ENCODE measurements at places on chromosomes 2 and 18.

DNA sequence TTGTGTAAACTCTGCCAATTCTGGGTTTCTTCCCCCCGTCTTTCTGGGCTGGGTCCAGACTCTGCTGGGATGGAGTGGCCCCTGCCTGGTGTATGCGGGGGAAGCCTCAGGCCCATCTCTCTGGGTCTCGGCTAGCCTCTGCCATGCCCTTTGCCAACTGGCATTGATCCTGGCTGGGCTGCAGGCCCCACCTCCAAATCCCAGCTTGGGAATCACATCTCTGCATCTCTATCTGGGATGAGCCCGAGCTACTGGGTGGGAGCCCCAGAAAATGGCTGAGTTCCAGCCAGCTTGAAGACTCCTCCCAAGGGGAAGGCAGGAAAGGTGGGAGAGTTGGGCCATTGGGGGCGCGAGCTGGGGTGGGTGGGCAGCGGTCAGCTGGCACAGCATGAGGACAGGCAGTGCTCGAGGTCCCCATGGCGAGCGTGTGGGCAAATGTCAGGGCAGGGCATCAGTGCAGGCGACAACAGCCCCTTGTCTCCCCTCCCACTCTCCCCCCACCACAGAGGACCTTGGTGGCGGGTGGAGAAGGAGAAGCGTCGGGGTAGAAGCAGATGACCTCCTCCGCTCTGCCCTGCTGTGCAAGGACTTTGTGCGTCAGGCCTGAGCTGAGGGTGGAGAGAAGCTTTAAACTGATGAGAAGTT, 139.4 kb downstream of the ASB1 start:
- H3K4me1 ChIP-seq = no peaks in the 10 kb centered on the region
- H3K27me3 ChIP-seq = no peaks in the 10 kb centered on the region
- H3K27ac ChIP-seq = no peak overlapping the region
- H3K4me3 ChIP-seq = no peak overlapping the region
- no peak for DNase-seq

GRCh38 chr18:12645751-12646203, 12.1 kb downstream of the SPIRE1 start:
- DNase-seq = no peak
- peaks cover 2% of the 10 kb centered on the region for H3K27me3 ChIP-seq
- no peaks in the 10 kb centered on the region for H3K36me3 ChIP-seq
- peaks cover 5% of the 10 kb centered on the region for H3K4me1 ChIP-seq

- peaks cover 10% of the 10 kb centered on the region for H3K4me1 ChIP-seq
- no peak overlapping the region for H3K4me3 ChIP-seq
- peaks cover 8% of the 10 kb centered on the region for H3K36me3 ChIP-seq
- H3K27ac ChIP-seq = no peak overlapping the region
Observed at GRCh38 chr2:127347734-127348392, 39.9 kb downstream of the MAP3K2 start.

DNA sequence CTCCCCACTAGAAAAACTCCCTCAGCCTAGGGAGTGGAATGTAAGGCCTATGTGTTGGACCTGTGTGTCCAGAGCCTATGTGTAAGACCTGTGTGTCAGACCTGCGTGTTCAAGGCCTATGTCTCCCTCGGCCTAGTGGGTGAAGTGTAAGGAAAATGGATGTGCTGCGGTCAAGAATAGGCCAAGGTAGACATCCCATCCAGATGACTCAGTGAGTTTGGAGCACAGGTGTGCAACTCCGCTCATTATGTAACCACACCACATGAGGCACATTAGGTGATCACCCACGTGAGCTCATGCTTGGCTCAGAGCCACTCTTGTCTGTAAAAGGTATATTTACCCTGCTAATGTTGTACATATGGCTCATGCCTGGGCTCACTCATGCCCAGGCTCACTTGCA, 565.3 kb upstream of the CRIM1 start:
- no peaks in the 10 kb centered on the region for H3K36me3 ChIP-seq
- no peak for DNase-seq
- no peaks in the 10 kb centered on the region for H3K4me1 ChIP-seq
- H3K27ac ChIP-seq = no peak overlapping the region
- no peak overlapping the region for H3K4me3 ChIP-seq

DNA sequence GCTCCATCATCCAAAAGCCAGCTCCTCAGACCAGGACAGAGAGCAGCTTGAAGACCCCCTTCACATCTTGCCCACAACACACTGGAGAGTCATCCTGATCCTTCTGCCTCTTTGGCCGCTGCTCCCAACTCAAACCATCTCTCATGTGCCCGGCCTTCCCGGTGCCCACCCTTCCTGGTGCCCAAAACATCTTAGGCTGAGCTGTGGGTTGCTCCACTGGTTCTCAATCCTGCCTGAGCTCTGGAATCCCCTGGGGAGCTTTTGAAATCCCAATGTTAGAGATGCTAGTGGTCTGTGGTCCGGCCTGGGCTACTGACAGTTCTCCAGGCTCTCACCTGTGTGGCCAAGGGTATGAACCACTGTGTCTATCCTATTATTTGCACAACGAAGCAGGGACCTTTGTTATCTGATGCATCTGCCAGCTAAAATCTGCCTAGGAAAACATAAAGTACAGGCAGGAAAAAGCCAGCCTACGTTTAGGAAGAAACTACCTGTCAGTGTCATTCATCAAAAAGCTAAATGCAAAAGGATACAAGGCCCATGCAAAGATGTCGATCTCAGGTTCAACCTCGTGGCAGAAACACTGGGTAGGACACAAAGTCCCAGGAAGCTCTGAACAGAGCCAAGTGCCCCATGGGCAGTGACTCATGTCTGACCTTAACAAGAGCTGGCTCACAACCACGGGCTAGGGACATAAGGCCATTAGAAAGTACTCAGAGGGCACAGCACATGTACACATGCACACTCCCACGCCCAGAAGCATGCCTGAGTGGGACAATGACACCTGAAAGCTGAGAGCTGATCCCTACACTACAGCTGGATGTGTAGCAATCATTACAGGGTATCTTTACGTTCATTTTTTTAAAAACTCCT, 30.8 kb downstream of the TBC1D8 start:
- H3K36me3 ChIP-seq = no peaks in the 10 kb centered on the region
- H3K27ac ChIP-seq = no peak overlapping the region
- DNase-seq = no peak
- no peak overlapping the region for H3K4me3 ChIP-seq

- no peaks in the 10 kb centered on the region for H3K27me3 ChIP-seq
- H3K27ac ChIP-seq = no peak overlapping the region
- H3K36me3 ChIP-seq = no peaks in the 10 kb centered on the region
- no peak overlapping the region for H3K4me3 ChIP-seq
Observed at GRCh38 chr18:60247103-60247502, 125.5 kb downstream of the MC4R start.

DNA sequence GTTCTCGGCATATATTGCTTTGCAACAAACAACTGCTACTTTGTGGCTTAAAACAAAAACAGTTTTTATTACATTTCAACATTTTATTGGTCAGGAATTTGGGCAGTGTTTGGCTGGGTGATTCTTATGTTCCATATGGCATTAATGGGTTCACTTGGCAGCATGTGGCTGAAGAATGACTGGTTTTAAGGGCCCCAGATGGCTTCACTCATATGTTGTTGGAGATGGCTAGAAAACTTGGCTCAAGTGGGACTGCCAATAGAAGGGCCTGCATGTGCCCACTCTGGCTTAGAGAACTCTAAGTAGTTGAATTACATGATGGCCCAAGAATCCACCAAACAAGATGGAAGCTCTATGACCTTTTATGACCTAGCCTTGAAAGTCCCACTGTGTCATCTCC, 86.1 kb downstream of the FASTKD2 start:
- H3K36me3 ChIP-seq = no peaks in the 10 kb centered on the region
- H3K4me3 ChIP-seq = no peak overlapping the region
- H3K4me1 ChIP-seq = no peaks in the 10 kb centered on the region
- no peak overlapping the region for H3K27ac ChIP-seq
- no peaks in the 10 kb centered on the region for H3K27me3 ChIP-seq
